GM19239 (cell line): ENCODE measurements at places on chromosomes 5 and 9.
A peak's percentile ranks its signal among the peaks of the same experiment; 100 is the strongest.

DNA sequence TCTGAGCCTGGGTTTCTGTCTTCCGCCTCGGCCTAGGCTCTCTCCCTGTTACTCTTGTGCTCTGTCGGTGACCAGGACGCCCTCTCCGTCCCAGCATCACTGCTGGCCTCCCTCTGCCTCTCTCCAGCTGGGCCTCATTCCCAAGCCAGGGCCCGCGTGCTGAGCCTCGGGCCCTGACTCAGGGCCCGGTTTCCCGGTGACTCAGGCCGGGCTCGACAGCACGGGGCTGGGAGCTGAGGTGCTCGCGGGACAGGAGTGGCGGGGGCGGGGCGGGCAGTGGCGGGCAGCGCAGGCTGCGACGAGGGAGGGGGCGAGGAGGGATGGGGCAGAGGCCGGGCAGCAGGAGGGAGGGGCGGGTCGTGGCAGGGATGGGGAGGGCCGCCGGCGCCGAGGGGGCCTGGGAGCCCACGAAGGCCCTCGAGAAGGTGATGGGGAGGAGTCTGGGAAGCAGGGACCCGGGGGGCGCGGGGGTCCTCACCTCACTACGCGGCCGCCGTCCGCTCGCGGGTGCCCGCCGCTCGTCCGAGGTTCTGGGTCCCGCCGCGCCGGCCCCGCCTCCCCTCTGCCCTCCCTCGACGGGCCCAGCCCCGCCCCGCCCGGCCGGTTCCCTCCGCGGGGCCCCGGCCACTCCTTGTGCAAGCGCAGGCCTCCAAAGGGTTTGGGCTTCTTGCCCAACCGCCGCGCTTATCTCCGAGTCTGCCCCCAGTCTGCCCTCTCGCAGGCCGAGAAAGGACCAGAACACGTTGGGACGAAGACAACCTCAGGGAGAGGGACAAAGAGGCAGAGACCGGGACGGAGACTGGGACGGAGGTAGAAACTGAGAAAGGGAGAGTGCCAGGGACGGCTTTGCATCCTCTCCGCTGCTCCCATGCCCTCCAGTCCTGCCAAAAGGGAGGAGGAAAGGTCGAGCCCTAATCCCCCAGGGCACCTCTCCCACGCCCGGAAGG, at the start of gene ARAP3:
Gene ARAP3 (minus strand): TSS at position 536 of the 947 bp plus-strand sequence. CDS start 1,744 bp downstream, outside the sequence.
- no peak for DNase-seq

- no peak for DNase-seq
These were observed 38.6 kb upstream of the TDRD7 start for GRCh38 chr9:97373331-97373730.

GRCh38 chr5:125476901-125477585, 730.6 kb upstream of the ZNF608 start:
- DNase-seq = no peak

DNA sequence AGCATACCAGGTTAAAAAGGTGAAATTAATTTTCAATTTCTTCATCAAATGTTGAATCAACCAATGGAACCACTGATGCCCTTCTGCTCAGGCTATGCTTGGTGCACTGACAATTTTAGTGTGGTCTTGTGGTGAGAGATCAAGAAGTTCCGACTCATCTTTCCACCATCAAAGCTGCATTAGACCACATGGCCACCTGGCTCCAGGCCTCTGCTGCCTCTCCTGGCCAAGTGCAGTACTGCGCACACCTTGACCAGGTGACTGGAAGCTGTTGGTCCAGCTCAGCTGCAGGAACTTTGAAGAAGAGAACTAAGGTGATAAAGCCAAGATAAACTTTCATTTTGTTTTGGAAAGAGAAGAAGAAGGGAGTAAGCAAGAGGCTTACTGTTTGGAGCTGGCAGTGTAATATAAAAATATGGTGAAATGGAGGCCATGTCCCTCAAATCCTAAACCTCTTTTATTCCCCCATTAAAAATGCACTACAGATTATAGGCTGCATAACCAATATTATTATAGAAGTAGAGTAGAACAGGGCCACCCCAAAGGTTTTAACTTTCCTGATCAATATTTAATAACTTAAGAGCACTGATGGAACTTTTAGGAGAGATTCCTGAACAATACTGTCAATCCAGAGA, 315.5 kb upstream of the C9orf72 start:
- DNase-seq = peak; percentile 19
